ENCODE measurements at places on chromosomes 2 and 18.
A peak's percentile ranks its signal among the peaks of the same experiment; 100 is the strongest.

GRCh38 chr2:208103616-208104015 is 20.7 kb downstream of the CRYGD start:
- no peak for DNase-seq

DNA sequence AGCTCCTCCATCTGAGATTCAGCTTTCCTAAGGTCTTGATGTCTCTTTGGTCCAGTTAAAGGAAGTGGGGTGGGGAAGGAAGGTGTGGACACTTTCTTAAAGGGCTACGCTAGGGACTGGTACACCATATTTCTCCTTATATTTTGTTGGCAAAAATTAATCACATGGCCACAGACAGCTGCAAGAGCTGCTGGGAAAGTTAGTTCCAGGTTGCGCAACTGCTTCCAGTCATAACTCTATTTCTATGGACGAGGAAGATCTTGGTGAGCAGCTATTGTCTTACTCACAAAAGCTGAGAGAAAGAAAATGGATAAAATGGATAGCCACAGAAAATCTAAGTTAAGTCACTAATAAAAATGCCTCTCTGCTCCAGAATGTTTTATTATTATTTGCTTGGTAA is 60.7 kb upstream of the PPM1B start:
- DNase-seq: no peak

DNA sequence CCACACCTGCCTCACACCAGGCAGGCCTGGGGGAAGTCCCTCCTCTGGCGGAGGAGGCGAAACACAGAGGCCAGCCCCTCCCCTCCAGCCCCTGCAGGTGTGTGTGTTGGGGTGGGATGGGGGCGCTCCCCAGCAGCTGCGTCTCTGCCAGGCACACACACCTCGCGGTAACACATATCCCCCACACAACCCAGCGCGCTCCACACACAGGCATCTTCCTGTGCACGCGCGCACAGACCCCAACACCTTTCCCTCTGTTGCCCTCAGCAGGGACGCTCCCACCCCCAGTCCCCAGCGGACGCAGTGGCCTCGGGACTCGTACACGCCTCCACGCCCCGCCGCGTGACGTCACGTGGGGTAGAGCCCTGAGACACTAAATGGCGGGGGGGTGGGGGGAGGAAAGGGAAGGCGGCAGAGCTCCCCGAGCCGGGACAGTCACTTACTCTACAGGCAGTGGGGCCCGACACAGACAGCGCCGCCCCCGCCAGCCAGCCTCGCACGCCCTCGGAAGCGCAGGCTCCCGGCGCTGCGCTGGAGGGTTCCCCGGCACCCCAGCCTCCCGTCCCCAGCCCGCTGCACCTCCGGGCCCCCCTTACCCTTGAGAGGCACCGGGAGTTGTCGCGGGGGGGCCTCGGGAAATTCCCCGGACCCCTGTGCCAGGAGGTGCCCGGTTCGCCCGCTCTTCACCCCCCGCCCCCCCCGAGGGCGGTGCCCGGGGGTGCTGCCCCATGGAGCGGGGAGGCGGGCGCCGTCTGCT is at the start of gene WNT10A:
Gene WNT10A, plus strand, starts transcription at position 751 of the 757 bp plus-strand sequence. CDS start 144 bp downstream, outside the sequence.
- no peak for DNase-seq

- DNase-seq: no peak
Observed at GRCh38 chr2:23367760-23368159, 17.2 kb upstream of the KLHL29 start.

GRCh38 chr2:99860720-99861375 is 281.5 kb downstream of the AFF3 start:
- DNase-seq: no peak

DNA sequence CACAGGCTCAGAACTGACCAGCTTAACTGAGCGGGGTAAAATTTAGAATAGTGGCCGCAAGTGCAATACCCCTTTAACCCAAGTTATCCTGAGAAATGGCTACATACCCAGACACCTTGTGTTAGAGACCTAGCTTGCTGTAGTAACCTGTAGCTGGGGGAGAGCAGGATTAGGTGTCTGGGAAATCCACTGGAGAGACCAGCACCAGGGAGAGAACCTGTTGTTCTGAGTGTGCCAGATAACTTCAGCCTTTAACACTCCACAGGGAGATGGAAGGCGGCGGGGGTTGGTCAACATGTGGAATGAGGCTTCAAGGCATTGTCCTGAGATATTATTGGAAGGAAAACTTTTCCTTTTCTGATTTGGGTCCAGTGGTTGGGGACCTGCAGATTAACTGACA is 356.0 kb downstream of the PTPRM start:
- no peak for DNase-seq

DNA sequence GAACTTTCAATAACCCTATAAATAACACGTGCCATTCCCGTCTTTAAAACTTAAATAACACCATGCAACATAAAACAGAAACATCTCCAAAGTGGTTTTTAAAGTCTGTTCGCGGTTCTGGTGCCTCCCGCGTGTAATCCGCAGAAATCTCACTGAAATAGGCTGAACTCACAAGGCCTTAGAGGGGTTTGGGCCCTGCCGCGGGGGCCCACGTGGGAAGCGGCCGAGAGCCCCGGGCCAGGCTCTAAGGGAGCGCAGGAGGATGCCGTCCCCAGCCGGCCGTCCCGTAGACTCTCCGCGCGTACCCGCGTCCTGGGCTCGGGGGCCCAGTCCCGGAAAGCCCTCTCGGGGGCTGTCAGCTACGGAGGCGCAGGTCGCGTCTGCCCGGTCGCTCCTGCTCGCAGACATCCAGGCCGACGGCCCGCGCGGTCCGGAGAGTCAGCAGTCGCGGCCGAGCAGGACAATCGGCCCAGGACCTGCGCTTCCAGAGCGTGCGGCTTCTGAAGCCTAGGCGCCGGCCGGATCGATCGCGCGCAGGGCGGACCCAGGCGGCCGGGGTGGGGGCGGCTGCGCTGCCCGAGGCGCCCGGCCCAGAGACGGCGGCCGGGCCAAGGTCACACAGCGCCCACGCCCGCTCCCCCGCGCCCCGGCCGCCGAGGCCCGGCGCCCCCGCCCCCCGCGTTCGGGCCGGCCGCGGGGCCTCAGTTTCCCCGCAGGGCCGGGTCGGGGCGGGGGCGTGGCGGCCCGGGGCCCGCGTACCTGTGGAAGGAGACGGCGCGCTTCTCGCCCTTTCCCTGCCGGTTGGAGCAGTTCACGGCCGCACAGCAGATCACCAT is 558 bp downstream of the THAP4 start:
- DNase-seq: no peak

DNA sequence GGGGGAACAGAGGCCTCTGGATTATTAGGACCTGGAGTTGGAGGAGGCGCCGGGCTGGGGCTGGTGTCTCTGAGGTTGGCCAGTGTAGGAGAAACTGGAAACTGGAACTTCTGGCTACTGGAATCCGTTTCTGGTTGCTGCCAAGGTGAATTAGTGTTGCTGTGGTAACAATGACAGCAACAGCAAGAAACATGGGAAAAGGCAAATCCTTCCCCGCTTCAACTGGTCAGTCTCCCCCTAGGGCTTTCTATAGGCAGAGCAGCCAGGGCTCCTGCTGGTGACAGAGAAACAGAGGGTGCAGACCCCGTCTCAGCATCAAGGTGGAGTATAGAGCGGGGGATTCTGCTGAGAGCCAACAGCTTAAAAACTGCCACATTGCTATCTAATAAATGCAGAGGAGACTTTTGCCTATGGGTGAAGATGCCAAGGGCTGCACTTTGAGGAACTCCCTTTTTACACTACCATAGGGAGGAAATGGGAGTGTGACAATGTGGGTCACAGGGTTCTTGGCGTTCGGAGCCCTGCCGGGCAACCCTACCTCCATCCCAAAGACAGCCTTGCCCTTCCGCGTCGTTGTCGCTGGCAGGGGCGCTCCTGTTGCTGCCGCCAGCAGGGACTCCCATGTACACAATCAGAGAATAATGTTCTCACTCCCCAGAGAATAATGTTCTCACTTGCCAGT is 81.4 kb upstream of the CABLES1 start:
- DNase-seq: peak; percentile 44

DNA sequence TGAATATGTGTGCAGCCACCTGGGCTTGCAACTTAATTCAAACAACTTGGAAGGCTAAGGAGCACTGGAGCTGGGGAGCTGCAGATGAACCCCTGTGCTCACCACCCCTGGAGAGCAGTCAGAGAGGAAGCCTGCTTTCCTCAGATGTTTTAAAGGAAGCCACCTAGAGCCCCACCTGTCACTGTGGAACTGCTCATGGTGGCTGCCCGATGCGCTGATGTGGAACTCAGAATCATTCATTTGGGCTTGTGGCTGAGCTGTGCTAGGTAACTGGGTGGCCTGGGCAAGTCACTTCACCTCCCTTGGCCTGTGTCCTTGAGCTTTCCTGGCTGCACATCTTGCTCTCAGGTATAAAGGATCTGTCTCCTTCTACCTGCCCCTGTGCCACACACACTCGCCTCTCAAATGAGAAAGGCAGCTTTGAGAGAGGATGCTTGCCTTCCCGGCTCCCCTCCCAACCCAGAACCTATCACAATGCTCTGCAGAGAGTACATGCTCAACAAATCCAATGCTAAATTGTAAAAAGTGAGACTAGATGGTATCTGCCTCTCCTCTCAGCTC is 41.3 kb downstream of the BCL11A start:
- no peak for DNase-seq

- DNase-seq: no peak
Observed at GRCh38 chr2:33118651-33119050, 171.9 kb downstream of the LTBP1 start.

DNA sequence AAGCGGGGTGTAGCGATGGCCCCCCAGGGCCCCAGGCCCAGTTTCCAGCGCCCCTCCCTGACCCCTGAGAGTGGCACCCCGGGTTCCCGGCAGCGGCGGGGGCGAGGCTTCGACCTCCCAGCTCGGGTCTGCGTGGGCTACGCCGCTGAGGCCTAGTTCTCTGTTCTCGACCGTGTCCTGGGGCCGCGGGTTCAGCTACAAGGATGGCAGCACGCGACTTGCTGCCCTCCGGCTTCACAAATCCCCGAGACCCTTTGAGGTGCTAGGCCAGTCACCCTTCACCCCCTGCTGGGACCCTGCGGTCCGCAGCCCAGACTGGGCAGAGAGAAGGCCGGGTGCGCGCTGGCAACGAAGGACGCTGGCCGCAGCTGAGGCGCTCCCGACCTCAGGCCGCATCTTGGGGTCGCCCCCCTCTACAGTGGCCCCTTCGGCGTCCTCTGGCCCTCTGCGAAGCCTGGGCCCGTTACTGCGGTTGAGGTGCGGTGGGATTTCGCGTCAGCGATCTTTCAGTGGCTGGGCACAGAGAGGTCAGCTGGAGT is 1.2 kb downstream of the OTX1 start:
- no peak for DNase-seq

DNA sequence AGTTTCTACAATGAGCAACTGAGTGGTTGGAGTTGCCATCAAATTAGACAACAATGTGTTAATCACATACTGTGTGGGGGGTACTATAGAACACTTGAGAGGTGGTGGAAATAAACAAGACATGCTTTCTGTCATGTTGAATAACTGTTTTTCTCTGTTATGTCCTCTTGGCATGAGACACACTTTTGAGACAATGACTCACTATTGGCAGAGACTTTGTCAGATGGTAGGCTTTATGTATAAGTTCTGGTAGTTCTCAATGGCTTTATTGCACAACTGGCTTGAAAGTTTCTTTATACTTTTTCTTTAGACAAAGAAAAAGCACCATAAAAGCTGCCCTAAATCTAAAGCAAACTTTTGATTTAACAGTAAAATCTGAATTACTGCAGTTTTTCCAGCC is 578.7 kb downstream of the ADCYAP1 start:
- DNase-seq: peak; percentile 13

DNA sequence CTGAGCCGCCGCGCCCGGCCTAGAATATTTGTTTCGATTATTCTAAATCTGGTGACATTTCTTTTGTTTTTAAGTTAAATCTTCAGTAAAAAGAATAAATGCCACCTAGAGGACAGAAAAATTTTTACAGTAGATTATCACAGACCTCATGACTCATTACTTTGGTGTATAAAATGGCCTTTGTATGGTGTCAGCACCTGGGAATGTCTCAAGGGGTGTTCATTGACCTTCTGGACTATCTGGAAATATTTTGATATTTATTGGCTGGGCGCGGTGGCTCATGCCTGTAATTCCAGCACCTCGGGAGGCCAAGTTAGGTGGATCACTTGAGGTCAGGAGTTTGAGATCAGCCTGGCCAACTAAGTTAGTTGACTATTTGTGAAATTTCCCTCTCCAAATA is 30.3 kb upstream of the SLC30A6 start:
- DNase-seq: peak; percentile 92

- no peak for DNase-seq
Observed at GRCh38 chr2:75317802-75318201, 118.5 kb upstream of the TACR1 start.

DNA sequence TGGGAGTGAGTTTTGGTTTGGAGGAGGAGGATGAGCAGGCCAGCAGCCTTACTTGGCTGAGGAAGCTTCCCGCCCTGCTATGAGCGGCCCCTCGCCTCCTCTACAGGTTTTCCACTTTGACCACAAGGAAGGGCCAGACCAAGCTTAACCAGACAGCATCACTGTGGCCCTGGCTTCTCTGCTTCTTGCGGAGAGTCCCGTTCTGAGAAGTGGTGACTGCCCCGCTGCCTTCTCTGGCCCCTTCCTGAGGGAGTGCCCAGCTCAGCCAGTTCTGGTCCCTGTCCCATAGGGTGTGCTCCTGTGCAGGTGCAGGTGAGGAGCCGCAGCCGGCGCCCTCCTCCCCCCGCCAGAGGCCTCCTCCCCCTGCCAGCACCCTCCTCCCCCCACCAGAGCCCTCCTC is 101.0 kb downstream of the FAM210A start:
- DNase-seq: no peak

DNA sequence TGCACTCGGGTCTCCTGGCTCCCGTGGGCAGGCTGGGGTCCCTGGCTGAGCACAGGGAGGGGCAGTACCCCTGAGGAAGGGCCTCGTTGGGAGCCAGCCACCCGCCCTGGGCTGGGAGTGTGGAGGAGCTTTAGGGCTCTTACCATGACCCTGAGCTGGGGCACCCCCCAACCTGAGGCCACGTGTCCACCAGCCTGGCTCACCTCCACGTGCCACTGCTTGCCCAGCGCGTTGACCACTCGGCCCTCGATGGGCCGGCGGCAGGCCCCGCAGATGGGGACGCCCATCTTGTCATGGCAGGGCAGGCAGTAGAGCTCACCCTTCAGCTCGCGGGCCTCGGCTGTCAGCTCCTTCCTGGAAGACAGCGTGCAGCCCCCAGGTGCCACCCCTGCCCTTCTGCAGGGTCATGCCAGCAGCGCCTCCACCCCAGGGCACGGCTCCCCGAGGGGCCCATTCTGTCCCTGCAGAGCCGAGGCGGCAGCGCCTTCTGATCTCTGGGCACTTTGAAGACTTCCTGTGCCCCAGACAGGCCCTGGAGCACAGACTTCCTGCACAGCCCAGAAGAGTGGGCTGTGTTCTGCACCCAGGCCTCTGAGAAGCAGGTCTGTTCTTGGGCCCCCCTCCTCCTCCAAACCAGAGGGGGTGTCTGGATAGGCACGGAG is 4.0 kb upstream of the GPR17 start:
- DNase-seq: no peak

Data from A172 (cell line).